Stimulated activated naive CD4-positive, alpha-beta T cell (primary cell): ENCODE measurements at places on chromosomes 7 and 10.
A peak's percentile ranks its signal among the peaks of the same experiment; 100 is the strongest.

DNA sequence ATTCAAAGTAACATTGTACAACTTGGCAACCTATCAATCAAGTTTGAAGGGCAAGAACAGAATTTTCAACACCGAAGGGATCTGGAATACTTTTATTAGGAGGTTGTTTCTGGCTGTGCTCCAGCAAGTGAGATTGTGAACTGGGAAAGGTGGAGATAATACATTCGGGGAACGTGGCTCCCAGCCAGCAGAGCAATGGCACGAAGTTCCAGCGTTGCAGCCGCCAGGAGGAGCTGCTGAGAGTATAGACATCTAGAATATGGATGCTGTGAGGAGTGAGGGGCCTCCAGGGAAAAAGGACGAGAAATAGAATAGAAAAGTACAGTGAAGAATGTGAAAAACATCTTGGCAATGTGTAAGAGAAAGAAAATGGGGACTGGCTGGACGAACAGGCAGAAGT is 69.5 kb downstream of the TCERG1L start:
- DNase-seq: no peak

DNA sequence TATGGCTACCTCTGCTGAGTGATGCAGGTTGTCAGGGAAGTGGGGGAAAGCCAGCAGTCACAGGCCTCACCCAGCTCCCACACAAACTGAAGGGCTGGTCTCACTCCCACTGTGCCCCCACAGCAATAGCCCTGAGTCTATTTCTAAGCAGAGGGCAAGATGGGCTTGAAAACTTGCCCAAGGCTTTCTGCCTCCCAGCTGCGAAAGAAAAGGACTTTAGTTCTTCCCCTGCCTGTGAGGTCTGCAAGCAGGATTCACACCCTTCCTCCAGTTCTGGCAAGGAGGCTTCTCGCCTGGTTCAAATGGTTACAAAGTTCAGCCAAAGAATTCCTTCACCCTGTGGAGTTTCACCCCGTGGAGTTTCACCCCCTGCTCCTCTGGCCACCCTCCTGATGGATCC is 63.3 kb upstream of the PRLHR start:
- DNase-seq: peak; percentile 22

DNA sequence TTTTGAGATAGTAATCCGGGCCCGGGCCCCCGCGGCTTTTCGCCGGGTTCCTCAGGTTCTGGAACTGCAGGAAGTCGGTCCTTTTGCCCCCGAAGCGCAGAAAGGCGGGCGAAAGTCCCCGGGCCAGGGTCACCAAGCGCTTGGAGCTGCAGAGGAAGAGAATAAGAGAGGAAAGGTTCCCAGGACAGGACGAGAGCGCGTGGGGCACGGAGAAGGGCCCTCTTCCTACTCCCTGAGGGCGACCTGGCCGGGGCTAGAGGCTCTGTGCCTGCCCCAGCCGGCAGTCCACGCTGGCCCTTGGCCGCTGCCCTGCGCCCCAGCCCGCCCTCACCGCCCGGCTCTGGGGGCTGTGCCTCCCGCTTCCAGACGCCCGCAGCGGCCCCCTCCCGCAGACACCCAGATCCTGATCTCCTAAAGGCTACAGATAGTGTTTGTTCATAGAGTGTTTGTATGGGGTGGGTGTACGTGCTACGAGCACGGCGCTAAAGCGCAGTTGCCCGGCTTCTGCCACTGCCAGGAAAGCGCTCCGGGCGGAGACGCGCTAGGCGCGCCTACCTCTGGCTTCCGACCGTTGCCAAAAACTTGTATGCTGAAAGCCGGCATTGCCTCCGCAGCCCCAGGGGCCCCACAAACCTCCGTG is 3.2 kb downstream of the HPSE2 start:
- DNase-seq: no peak

DNA sequence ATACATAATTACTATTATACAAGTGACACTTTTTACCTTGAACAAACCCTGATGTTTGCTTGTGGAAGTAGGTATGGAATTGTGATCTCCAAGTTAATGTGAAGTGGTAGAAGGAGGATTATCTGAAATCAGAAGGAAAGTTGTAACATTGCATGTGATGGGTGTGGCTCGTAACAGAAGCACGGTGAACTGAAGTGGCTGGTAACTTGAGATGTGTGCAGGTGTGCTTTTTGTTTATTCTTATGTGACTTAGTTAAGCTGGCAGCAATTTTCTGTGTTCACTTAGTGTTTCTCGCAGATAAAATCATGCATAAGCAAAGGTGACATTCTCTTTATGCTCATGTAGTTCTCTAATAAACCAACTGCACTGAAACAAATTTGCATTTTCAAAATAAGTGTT is 82.3 kb downstream of the ZEB1 start:
- no peak for DNase-seq

- DNase-seq: no peak
Measured at GRCh38 chr7:93055543-93056107, 62.2 kb downstream of the SAMD9 start.

DNA sequence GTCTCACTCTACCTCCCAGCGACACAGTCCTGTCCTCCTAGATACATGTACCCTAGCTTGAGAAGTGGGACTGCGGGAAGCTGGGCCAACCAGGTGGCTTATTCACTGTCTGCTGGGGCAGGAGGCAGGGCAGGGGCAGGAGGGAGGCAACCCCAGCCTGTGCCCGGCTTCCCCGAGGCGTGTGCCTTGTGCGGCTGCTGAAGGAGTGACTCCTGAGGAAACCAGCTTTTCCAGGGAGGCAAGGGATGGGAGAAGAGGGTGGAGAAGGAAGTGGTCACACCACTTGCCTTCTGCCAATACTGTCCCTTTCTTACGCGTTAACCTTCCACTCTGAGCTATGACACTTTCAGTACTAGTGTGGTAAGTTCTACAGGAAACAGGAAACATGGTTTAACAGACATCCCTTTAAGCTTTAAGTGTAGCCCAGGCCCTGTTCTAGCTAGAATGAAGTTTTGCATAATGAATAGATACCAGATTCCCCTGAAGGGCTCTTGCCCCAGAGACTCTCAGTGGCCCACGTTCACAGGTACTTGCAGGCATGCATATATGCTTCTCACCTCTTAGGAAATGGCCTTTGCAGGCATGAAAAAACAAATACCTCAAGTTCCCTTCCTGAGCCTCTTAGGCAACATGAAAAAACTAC is 40.6 kb downstream of the SYPL1 start:
- peak; percentile 64 for DNase-seq

DNA sequence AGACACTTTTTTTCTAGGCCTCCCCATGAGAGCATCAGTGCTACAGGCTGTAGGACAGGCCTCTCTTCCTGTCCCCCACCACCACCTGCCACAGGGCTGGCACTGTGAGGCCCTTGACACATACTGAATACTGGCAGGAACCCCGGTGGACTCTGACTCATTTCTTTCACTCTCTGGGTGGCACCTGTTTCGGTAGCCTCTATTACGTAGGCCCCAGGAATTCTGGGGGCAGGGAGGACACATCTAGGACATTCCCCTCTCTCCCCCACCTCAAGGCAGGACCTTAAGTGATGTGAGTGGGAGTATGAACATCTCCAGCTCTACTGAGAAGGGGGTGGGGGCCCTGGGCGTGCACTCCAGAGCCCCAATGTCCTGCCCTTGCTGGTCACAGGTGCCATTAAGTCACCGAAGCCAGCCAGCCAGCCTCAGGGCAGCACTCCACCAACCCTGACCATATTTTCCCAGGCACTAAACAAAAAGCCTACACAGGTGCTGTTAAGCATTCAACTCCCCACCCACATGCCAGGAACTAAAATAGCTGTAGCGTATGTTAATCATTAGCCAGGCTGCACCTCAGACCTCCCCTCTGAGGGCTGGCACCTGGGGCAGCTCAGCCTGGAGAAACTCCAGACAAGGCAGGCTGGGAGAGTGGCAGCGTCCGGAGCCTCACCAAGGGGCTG is 8.9 kb downstream of the ANXA11 start:
- DNase-seq: peak; percentile 12

DNA sequence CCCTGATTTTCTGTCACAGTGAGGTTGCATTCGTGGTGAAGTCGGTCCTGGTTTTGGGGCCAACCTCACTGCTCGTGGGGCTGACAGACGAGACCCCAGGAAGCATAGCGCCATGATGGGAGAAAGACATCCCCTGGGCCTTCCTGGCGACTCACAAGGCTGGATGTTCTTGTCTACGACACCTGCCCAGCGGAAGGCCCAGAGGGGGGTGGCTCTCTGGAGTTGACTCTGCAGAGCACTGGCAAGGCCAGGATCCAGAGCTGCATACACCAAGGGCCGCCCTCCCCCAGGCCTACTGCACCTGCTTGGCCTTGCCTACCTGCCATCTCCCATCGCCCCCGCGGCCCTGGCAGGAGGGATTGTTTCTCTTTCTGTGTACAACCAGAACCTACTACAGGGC is 608.9 kb downstream of the PTPRN2 start:
- DNase-seq: no peak

- DNase-seq: no peak
Measured at GRCh38 chr7:131773413-131773812, 217.0 kb upstream of the PODXL start.

DNA sequence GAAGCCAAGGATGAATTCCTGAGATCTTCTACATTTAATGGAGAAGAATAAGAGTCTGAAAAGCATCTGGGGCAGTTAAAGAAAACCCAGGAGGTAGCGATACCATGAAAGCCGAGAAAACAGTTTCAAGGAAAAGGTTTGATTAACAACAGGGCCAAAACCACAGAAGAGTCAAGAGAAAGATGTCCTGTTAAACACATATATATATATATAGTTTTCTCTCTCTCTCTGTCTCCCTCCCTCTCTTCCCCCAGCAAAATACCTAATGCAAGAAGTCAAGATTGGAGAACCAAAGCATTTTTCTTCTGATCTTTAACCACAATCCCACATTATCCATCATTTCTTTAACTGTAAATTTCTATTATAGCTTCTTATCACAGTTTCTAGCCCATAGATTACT is 261.4 kb downstream of the SNX13 start:
- no peak for DNase-seq

- DNase-seq: no peak
Measured at GRCh38 chr10:62893036-62893435, 76.9 kb upstream of the EGR2 start.

GRCh38 chr7:154299736-154300135 is 247.5 kb downstream of the DPP6 start:
- DNase-seq: no peak

DNA sequence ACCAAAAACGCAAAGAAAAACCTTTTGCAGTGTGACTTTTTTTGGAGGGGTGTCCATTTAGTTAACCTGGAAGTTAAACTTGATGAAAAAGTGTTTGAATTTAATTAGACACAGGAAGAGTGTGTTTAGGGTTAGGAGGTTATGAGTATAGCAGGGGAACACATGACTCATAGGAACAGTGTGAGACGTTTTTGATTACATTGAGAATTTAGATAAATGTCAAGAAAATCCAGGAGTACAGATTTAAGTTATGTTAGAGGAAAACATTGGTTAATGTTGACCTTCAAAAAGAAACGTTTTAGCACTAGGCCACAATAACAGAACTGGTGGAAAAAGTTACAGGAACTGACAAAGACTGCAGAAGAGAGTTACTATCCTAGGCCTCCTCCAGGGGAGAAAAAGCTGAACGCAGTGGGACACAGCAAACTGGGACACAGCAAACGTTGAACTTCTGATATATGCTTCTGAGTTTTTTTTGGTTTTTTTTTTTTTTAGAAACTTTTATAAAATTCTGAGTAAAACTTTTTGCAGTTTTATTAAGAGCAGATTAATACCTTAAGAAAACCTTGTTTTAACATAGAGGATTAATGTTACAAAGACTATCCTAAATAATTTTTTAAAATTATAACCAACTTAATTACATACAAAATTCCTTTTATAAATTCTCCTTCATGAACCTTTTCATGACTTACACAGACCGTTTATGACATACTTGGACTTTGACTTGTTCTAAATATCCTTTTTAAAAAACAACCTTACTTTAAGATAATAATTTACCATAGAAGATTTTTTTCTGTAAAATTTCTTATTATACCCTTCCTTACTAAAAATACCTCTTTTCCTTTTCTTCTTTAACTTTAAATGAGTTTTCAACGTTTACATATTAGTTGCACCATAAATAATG is 22.2 kb downstream of the LANCL2 start:
- no peak for DNase-seq
